Fibroblast of villous mesenchyme (primary cell): ENCODE measurements at places on chromosomes 13 and 19. TPM values are rescaled to one million over a fixed set of nuclear protein-coding genes. Genes with fewer than 3 reads are reported as not detected.

The OVOL3 gene
- total RNA-seq: not detected in 2 replicates

The EBI3 gene
- total RNA-seq: 1.3 TPM in 1 of 2 replicates, not detected in the other

The UHRF1 gene
- total RNA-seq: 34.1 and 36.1 TPM in 2 replicates

The TNFSF9 gene
- total RNA-seq: 0.32 TPM in 1 of 2 replicates, not detected in the other
